ENCODE measurements at places on chromosomes 2 and 18.
A peak's percentile ranks its signal among the peaks of the same experiment; 100 is the strongest.

DNA sequence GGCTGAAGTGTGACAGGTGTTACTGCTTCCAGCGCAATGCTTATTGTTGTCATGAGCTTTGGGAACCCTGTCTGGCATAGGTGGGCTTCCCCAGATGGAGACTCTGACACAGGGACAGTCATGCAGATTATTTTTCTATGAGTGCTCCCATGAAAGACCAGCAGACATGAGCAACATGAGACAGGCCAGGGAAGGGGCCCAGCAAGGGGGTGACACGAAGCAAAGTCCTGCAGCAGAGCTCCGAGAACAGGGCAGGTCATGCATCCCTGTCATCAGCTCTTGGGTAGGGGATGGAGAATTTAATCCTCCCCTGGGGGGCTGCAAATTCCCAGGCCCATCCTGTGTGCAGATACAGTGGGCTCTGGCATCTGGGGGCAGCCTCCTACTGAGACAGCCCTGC is 77.4 kb downstream of the CTAGE1 start:
- no peak for DNase-seq

GRCh38 chr2:170823088-170823897 is 6.6 kb downstream of the GAD1 start:
- no peak for DNase-seq

GRCh38 chr18:44741085-44741484 is 60.4 kb downstream of the SETBP1 start:
- DNase-seq: no peak

DNA sequence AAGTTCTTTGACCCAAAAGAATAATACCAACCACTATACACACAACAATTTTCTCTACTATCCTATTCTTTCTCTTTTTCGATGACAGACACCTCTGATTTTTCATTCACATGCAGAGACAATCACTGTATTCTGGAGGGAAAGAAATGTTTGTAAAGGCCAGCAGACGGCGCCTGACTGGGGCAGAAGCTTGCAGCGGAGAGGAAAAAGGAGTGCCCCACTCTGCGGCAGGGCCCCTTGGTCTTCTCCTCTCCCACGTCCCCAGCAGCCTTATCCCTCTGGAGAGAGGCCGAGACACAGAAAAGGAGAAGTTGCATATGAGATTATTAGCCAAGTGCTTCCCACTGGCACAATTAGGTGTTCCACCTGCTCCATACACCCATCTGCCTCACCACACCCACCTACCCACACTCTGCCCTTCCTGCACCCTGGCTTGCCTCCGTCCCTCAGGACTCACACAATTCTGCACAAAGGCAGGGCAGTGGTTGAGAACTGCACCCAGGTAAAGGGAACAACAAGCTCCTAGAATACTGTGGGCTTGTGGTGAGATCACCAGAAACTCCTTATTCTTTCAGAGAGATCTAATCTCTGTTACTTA is 687.3 kb downstream of the NRXN1 start:
- no peak for DNase-seq

- DNase-seq: no peak
These were observed 267.7 kb downstream of the TWIST2 start for GRCh38 chr2:239115616-239116015.

DNA sequence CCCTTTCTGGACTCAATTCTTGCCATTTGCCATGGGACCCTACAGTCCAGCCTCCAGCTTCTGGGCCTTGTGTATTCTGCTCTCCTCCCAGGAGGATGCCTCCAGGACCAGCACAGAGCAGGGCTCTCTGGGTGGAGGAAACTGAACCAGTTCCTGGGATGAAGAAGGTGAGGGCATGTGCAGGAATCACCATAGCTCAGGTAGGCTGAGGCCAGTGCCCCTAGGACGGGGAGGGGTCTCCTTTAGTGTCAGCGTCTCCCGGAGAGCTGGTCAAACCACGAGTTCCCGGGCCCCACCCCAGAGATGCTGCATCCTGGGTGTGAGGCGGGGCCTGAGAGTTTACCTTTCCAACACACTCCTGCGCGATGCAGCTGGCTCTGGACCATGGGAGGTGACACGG is 5.8 kb upstream of the PRELID3A start:
- no peak for DNase-seq

DNA sequence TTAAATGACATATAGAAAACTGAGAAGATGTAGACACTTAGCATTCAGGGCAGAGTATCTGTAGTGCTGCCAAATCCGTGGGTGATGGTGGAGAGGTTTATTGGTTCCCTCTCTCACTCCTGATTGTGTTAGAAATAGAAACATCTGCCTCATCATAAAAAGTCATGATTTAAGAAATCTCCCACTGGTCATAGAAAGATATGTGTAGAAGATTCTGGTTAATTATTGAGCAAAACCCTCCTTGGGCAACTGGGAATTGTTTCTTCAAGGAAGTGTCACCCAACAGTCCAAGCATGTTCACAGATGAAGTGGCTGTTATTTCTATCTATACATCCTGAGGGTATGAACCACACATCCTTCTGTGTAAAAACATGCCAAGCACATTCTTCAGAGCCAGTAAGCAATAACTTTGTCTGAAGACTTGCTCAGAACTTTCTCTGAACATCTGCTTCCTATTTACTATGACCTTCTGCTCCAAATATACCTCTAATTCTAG is 33.6 kb upstream of the CHRNA1 start:
- no peak for DNase-seq

GRCh38 chr2:20429528-20429927 is 17.3 kb upstream of the RHOB start:
- DNase-seq: no peak

- no peak for DNase-seq
These were observed 640 bp downstream of the SLC39A6 start for GRCh38 chr18:36128530-36128870.

- DNase-seq: no peak
These were observed 13.1 kb downstream of the CTLA4 start for GRCh38 chr2:203880557-203881125.

GRCh38 chr18:59658941-59659340 is 38.3 kb downstream of the CCBE1 start:
- no peak for DNase-seq

DNA sequence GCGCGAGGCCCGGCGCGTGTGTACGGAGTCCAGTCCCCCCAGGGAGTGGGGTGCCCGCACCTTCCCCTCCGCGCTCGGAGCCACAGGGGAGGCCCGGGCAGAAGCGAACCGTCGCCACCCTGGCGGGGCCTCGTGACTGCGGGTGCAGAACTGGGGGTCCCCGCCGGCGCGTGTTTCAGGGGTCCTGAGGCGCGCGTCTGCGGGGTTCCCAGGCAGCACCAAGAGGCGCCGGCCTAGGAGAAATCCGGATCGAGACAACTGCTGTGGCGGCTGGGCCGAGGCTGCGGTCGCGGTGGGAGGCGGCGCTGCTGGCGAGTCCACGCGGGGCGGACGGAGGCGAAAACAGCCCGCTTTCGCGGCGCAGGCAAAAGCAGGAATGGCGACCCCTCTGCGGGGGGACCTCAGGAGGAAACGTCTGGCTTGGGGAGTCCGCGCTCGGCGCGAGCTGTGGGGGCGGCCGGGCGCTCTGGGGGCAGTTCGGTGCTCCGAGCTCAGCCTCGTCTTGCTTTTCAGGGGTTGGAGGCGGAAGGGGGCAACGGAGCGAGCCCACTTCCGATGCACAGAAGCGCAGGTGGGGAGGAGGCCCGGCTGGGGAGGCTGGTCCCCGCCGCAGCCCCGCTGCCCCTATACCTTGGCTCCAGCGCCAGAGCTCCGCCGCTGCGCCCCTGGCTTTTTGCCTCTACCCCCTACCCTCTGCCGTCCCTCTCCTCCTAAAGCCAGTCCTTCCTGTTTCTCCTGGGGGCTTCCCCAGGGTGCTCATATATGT is 81.5 kb upstream of the LDLRAD4 start:
- DNase-seq: peak; percentile 29

DNA sequence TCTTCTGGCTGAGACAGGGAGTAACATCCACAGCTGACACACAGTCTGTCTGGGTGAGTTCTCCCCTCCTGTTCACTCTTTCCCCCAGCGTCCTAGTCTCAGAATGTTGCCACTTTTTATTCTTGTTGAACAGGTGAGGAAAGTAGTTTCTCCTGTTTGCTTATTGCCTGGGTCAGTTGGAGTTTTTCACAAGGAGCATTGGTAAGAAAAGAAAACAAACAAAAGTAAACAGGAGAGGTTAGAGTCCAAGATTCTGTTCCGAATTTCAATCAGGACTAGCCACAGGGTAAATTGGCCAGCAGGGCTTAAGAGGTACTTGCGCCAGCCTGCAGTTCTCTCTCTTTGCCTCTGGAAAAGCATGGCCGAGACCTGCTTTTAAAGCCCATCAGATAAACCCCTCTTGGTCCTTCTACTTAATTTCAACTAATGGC is 255.0 kb upstream of the EPAS1 start:
- DNase-seq: no peak

- no peak for DNase-seq
These were observed 62.6 kb downstream of the TRPM8 start for GRCh38 chr2:233979748-233980147.

DNA sequence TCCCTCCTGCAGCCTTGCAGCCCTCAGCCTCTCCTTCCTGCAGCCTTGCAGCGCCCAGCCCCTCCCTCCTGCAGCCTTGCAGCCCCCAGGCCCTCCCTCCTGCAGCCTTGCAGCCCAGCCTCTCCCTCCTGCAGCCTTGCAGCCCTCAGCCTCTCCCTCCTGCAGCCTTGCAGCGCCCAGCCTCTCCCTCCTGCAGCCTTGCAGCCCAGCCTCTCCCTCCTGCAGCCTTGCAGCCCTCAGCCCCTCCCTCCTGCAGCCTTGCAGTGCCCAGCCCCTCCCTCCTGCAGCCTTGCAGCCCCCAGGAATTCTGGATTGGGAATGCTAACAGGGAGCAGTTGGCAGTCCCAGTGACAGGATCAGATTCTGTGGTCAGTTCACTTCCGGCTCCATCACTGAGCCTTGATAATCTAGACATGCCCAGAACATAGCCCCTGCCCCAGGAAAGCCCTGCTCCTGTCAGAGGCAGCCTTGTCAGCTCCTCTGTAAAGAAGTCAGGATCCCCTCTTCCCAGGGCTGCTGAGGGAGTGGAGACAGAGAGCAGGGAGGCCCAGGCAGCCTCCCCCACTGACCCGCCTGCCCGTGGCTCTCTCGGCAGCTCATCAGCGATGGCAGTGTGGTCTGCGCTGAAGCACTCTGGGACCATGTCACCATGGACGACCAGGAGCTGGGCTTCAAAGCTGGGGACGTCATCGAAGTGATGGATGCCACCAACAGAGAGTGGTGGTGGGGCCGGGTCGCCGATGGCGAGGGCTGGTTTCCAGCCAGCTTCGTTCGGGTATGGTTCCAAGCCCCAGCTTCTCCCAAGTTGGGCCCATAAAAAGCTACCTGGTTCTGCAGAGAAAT is 54.8 kb downstream of the FAM168B start:
- no peak for DNase-seq

- DNase-seq: no peak
These were observed 46.2 kb downstream of the COA5 start for GRCh38 chr2:98561902-98562695.

DNA sequence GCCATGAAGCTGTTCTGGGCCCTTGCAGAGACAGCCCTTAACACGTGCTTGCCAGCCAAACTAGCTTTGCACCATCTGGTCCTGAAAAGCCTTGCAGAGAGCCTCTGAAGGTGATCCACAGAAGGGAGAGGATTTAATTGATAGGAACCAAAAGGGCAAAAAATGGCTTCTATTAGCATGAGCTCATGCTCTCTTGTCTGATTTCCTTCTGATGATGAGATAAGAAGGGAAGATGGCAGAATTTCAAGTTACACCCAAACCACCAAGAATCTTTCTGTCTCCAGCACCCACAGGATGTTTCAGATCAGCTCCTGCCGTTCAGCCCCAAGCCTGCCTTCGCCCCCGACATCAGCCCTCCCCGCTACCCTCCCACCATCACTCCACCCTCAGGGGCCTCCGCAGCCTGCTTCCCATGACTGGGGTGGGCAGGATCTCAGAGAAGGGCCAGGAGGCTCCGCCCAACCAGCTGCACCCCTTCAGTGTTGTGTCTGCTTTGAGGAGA is 23.4 kb upstream of the GLI2 start:
- DNase-seq: no peak

- no peak for DNase-seq
These were observed 167.7 kb downstream of the CAMKMT start for GRCh38 chr2:44529448-44529847.

DNA sequence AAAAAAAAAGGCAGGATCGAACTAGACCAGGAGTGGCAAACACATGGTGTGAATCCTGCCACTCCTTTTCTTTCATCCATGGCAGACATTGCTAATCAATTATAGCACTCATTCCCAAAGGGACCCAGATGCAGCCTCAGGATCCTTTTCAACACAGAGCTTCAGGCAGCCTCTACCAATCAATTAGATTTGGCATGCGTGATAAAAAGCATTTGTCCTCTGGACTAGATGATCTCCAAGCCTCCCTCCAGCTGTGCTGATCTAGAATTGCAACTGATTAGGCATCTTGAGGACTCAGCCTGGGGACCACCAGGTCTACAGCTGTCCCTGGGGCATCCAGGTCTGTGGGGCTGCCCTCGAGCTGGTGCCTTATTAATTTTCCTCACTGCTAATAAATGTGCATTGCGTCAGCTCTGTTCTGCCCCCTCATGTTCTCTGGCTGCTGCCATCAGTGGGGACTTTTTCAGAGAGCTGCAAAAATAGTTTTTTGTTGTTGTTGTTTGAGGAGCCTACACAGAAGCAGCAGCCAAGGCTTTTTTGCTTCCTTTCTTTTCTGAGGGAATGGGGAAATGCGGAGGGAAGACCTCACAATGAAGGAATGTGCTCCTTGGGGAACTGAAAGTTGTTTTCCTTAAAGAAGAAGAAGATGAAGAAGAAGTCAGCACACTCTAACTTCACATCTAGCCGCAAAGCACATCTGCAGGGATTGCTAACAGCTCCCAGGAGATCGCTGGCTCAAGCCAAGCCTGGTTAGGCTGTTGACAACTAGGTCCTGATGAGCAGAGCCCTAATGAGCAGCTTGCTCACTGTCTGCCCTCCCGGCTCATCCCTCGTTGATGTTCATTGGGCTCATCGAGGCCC is 8.8 kb upstream of the ATOH8 start:
- no peak for DNase-seq

GRCh38 chr2:55232863-55233657 is 572 bp downstream of the RPS27A start:
- DNase-seq: peak; percentile 15

GRCh38 chr2:71494091-71494490 is 40.7 kb downstream of the DYSF start:
- no peak for DNase-seq

DNA sequence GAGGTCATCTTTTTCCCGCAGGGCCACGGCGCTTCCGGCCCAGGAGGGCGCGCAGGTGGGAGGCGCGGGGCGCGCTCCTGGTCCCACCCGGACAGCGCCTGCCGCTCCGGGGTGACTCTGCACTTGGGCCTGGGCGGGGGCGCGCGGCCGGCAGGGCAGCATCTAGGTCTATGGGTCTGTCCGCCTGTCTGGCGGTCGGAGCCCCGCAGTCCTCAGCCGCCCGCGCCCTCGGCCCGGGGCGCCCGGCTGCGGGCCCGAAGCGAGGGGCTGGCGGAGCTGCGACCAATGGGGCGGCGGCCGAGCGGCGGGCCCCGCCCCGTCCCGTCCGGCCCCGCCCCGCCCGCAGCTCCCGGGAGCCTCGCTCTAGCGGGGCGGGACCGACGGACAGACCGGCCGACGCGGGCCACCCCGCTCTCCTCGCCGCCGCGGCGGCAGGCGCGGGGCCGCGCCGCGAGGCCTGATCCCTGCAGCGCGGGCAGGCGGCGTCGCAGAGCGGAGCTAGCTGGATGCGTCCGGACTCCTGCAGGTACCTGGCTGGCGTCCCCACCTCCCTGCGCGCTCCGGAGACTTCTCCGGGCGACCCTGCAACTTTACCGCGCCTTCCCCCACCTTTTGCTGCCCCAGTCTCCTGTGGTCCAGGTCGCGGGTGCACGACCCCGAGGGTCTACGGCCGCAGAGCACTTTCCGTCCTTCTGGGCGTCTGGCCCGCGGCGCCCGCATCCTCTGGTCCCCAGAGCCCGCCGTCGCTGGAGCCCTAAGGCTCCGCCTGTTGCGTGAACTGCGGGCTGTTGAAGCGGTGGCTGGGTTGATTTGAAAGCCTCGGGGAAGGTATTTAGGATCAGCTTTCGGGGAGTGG is at the start of gene KCNS3:
Gene KCNS3 (plus strand): TSS at position 387 of the 856 bp plus-strand sequence. CDS start 52,342 bp downstream, outside the sequence.
- peak; percentile 45 for DNase-seq
